T-cell (primary cell): ENCODE measurements at places on chromosomes 16 and 17. TPM values are rescaled to one million over a fixed set of nuclear protein-coding genes. Genes with fewer than 3 reads are reported as not detected.

GRCh38 chr17:77802811-77803220, 155.7 kb upstream of the TNRC6C start:
- no peaks in the 10 kb centered on the region for H3K36me3 ChIP-seq
- peaks cover 31% of the 10 kb centered on the region for H3K27me3 ChIP-seq
- no peaks in the 10 kb centered on the region for H3K4me1 ChIP-seq
- no peak for DNase-seq
- H3K27ac ChIP-seq: no peak overlapping the region

DNA sequence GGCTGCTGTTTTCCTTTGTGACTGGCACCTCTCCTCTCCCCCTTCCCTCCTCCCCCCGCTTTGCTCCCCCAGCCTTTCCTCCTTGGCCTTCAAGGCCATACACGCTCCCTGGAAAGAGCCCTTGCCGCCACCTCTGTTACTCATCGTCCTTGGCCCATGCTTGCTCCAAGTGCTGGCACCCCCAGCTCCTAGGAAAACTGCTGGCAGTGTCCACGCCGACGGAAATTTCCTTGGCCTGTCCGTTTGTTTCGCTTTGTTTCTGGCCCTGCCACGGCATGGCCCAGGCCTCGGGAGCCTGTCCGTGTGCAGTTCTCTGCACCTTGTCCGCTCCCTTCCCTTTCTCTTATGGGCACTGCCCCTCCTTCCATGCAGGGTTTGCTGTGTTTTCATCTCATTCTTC, 18.0 kb downstream of the CA5A start:
- no peaks in the 10 kb centered on the region for H3K4me1 ChIP-seq
- no peaks in the 10 kb centered on the region for H3K36me3 ChIP-seq
- H3K27ac ChIP-seq: no peak overlapping the region
- no peak for DNase-seq
- no peak overlapping the region for H3K4me3 ChIP-seq

- no peaks in the 10 kb centered on the region for H3K4me1 ChIP-seq
- no peak for DNase-seq
- peaks cover 3% of the 10 kb centered on the region for H3K27me3 ChIP-seq
Measured at GRCh38 chr17:44362949-44363612, 572 bp downstream of the FAM171A2 start.

DNA sequence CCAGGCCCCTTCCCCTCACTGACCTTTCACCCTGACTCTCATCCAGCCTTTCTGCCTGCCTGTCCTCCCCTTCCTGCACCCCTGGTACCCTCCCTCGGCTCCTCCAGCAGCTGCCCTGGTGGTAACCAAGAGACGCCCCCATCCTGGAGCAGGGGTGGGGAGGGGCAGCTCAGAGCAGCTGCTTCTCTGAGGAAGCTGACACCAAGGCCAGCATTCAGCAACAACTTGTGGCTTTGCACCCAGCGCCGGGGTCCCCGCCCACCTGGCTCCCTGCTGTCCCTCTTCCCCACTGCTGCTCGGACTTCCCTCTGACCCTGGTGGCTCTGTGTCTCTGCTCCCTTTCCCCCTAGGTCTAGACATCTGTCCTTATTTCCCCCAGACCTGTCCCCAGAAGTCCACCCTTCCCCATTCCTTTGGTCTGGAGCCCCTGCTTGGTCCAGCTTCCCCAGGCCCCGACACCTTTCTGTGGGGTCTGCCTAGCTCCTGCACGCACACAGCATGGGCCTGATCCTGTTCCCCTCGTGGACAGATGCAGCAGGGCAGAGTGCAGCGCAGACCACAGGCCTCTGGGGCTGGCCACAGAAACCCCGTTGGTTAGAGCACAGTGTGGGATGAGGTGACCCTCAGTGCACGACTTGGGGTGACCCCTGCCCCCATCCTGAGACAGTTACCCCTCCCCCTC, 1.2 kb upstream of the ATP2A1 start:
- DNase-seq: no peak
- no peak overlapping the region for H3K4me3 ChIP-seq
- H3K36me3 ChIP-seq: peaks cover 4% of the 10 kb centered on the region
- H3K27ac ChIP-seq: no peak overlapping the region

DNA sequence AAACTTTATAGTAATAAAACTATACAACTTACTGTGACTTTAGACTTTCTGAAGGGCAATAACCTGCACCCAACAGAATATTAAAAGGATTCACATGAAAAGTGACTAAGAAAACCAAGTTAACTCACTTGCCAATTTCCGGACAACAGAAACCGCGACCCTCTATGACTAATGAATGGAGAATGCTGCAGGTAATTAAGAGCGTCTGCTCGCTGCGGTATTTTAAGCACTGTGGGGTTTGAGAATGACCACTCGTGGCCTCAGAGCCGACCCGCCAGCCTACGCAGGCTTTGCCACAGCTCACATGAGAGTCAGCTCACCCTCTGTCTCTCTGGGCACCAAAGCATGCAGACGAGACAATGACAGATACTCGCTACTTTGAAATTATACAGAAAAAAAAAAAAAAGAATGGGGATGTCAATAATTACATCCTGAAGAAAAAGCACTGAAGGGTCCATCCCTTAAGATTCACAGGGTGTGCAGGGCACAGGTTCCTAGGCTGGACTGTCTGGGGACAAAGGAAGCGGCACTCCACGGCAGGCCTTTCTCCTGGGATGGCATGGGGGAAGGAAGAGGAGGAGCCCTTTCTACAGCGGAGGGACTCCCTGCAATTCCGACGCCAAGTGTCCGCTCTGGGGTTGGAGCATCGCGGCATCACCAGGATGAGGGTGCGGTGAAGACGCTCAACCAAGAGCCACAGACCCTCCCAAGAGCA, 35.0 kb downstream of the ZCCHC14 start:
- H3K36me3 ChIP-seq: peaks cover 28% of the 10 kb centered on the region
- no peaks in the 10 kb centered on the region for H3K27me3 ChIP-seq
- no peak for DNase-seq

GRCh38 chr16:68291227-68291626, 19.5 kb downstream of the SLC7A6OS start:
- H3K27me3 ChIP-seq: no peaks in the 10 kb centered on the region
- peak overlapping the region; percentile 80 for H3K27ac ChIP-seq
- no peak for DNase-seq
- no peak overlapping the region for H3K4me3 ChIP-seq
- H3K36me3 ChIP-seq: peaks cover 15% of the 10 kb centered on the region

The PABPN1L gene
- not detected for total RNA-seq

The NHERF2 gene
- total RNA-seq: 3.8 TPM

The INCA1 gene
- not detected for total RNA-seq

The PRKCA gene
- total RNA-seq: 82.0 TPM
